ENCODE measurements at places on chromosomes 1 and 21. TPM values are rescaled to one million over a fixed set of nuclear protein-coding genes. Genes with fewer than 3 reads are reported as not detected.

The CLDN17 gene
- not detected for total RNA-seq

GRCh38 chr1:156748670-156749418, 2.6 kb downstream of the HDGF start:
- peak overlapping the region; percentile 77 for H3K27ac ChIP-seq
- no peak for DNase-seq
- no peaks in the 10 kb centered on the region for H3K36me3 ChIP-seq
- H3K4me3 ChIP-seq, result peak overlapping the region; percentile 57
- no peaks in the 10 kb centered on the region for H3K27me3 ChIP-seq

DNA sequence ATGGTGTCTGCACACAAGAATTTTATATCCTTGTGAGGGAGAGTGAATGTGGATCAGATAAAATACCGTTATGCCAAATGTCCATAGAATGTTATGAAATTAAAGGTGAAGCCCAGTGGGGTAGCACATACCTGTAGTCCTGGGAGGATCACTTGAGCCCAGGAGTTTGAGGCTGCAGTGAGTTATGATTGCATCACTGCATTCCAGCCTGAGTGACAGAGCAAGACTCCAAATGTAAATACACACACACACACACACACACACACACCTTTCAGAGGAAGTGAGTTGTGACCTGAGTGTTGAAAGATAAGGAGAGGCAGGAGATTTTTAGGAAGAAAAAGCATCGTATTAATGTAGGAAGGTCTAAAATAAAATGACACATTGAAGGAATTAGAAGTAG, 28.1 kb upstream of the ZYG11A start:
- no peaks in the 10 kb centered on the region for H3K4me1 ChIP-seq
- no peaks in the 10 kb centered on the region for H3K27me3 ChIP-seq
- no peak overlapping the region for H3K27ac ChIP-seq
- DNase-seq, result no peak

- H3K4me1 ChIP-seq, result no peaks in the 10 kb centered on the region
- no peaks in the 10 kb centered on the region for H3K36me3 ChIP-seq
- DNase-seq, result no peak
- no peaks in the 10 kb centered on the region for H3K27me3 ChIP-seq
- no peak overlapping the region for H3K27ac ChIP-seq
Measured at GRCh38 chr1:63126104-63126503, 196.3 kb upstream of the FOXD3 start.

DNA sequence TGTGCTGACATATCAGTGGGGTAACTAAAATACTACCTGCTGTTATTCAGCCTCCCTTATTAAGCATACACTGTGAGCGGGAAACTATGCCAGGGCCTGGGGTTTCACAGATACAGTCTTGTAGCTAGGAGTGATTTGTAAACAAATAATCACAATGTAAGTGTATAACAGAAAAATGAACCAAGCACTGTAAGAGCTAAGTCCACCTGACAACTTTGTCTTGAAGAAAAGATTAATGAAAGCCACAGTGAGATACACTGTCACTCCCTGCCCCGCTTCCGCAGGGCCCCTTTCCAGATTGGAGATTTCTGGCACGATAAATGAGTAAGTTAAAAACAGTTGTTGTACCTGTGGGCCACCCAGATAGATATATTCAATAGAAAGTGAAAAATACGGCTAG, 4.8 kb downstream of the RCAN3 start:
- H3K27me3 ChIP-seq, result no peaks in the 10 kb centered on the region
- H3K27ac ChIP-seq, result peak overlapping the region; percentile 27
- peak; percentile 20 for DNase-seq
- peaks cover 66% of the 10 kb centered on the region for H3K4me1 ChIP-seq
- peak overlapping the region; percentile 76 for H3K4me3 ChIP-seq
- peaks cover 18% of the 10 kb centered on the region for H3K36me3 ChIP-seq

GRCh38 chr1:58755468-58755872, 28.4 kb downstream of the JUN start:
- H3K27me3 ChIP-seq, result no peaks in the 10 kb centered on the region
- H3K4me1 ChIP-seq, result peaks cover 42% of the 10 kb centered on the region
- DNase-seq, result peak; percentile 56
- no peak overlapping the region for H3K27ac ChIP-seq
- no peak overlapping the region for H3K4me3 ChIP-seq
- H3K36me3 ChIP-seq, result no peaks in the 10 kb centered on the region

GRCh38 chr1:172469717-172470116, 25.8 kb upstream of the PIGC start:
- H3K4me1 ChIP-seq, result no peaks in the 10 kb centered on the region
- no peak overlapping the region for H3K27ac ChIP-seq
- no peak for DNase-seq

GRCh38 chr1:119675349-119676345, 27.6 kb upstream of the ZNF697 start:
- no peak overlapping the region for H3K4me3 ChIP-seq
- no peaks in the 10 kb centered on the region for H3K36me3 ChIP-seq
- no peak overlapping the region for H3K27ac ChIP-seq
- H3K27me3 ChIP-seq, result no peaks in the 10 kb centered on the region
- peaks cover 4% of the 10 kb centered on the region for H3K4me1 ChIP-seq
- peak; percentile 50 for DNase-seq

- H3K4me3 ChIP-seq, result peak within 1 kb of the TSS; percentile 83
- no peaks in the 10 kb centered on the region for H3K36me3 ChIP-seq
- peaks cover 14% of the 10 kb centered on the region for H3K4me1 ChIP-seq
- peak; percentile 72 for DNase-seq
- H3K27me3 ChIP-seq, result peaks cover 4% of the 10 kb centered on the region
Measured at GRCh38 chr1:33181921-33182341, at the start of gene TRIM62. Gene TRIM62 (minus strand): TSS chr1:33182043. CDS start chr1:33181432, 611 bp downstream.

- no peak for DNase-seq
- no peak overlapping the region for H3K4me3 ChIP-seq
- no peak overlapping the region for H3K27ac ChIP-seq
- H3K4me1 ChIP-seq, result no peaks in the 10 kb centered on the region
Measured at GRCh38 chr1:8845104-8846097, 28.0 kb upstream of the RERE start.

Measured in CD8-positive, alpha-beta memory T cell (primary cell).